ENCODE measurements at places on chromosomes 1 and 21.
A peak's percentile ranks its signal among the peaks of the same experiment; 100 is the strongest.

- no peak for DNase-seq
These were observed 24.6 kb upstream of the ADARB1 start for GRCh38 chr21:45049714-45050344.

DNA sequence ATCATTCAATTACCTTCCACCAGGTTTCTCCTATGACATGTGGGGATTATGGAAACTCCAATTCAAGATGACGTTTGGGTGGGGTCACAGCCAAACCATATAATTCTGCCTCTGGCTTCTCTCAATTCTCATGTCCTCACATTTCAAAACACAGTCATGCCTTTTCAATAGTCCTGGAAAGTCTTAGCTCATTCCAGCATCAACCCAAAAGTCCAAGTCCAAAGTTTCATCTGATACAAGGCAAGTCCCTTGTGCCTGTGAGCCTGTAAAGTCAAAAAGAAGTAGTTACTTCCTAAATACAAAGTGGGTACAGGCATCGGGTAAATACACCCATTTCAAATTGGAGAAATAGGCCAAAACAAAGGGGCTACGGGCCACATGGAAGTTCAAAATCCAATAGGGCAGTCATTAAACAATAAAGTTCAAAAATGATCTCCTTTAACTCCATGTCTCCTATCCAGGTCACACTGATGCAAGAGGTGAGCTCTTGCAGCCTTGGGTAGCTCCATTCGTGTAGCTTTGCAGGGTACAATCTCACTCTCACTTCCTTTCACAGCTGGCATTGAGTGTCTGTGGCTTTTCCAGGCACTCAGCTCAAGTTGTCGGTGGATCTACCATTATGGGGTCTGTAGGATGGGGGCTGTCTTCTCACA, 112.9 kb downstream of the FCRL5 start:
- DNase-seq = no peak

DNA sequence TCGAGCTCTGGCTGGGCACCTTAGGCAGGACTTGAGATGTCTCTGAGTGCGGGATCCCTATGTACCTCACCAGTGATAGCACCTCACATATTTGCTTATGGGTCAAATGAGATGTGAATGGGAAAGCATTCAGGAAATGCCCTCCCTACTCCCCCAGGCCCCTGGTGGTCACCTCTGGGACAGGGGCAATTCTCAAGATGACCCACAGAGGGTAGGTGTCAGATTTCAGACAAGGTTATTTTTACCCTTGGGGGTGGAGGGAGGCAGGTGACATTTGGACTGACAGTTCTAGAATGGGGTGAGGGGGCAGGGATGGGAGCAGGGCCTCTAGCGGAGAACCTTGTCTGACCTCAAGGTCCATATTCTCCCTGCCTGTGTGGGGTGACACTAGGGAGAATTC, 27.1 kb downstream of the ACOT11 start:
- DNase-seq = no peak

DNA sequence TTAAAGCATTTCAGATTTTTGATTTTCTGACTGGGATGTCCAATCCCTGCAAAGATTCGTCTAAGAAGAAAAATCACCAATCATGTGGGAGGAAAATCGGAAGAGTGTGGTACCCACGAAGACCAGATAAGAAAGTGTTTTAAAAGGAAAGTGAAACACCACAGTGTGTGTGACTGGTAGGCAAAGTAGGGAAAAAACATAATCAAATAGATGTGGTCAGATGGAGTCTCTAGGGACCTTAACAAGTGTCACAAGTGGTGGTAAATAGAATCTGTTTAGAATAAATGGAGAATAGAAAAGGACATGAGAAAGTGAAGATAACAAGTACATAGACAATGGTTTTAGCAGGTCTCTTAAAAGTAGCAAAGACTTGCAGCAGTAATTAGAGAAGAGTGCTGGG, 154.6 kb downstream of the SLC30A10 start:
- no peak for DNase-seq

DNA sequence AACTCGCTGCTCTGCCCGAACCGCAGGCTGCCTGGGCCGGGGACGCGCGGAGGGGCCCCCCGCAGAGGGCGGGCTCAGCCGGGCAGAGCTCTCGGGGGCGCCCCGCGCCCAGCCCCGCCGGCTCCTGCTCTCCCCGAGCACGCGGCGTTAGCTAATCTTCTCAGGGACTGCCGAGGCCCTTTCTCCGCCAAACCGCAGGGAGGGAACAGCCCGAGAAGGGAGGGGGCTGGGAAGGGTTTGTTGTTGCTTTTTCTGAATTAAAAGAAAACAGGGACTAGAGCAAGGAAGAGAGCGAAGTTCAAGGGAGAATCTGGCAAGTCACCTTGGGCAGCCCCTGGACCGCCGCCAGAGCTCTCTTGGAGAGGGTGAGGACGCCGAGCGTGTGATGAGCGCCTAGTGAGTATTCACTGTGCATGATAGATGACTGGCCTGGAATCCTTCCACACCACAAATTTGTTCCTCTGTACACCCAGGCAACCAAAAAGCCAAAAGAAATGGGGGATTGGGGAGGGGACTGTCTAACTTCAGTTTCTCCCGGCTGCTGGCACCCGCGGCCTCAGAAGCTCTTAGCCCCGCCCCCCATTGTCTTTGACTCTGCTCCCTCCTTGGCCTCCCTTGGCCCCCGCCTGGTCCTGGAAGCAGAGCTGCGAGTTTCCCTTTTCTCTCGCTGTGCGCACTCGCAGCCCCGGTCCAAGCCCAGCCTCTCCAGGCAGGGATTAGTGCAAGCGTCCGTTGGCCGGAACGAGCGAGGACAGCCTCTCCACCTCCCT, 19.7 kb upstream of the LMX1A start:
- DNase-seq = peak; percentile 60

DNA sequence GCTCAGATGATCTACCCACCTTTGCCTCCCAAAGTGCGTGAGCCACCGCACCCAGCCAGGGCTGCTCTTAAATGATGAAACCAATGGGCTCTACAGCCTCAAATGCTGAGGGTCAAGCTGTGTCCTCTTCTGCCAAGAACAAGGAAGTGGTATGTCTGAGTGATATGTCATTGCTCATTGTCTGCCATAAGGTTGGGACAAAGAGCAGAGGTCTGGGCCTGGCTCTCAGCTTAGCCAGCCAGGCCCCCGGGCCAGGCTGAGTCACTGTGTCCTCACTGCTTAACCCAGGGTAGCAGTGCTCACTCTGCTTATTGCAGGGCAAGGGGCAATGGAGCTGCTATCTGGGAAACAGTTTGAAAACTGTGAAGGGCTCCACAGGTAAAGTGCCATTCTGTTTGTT, 8.3 kb upstream of the ETS2 start:
- no peak for DNase-seq

DNA sequence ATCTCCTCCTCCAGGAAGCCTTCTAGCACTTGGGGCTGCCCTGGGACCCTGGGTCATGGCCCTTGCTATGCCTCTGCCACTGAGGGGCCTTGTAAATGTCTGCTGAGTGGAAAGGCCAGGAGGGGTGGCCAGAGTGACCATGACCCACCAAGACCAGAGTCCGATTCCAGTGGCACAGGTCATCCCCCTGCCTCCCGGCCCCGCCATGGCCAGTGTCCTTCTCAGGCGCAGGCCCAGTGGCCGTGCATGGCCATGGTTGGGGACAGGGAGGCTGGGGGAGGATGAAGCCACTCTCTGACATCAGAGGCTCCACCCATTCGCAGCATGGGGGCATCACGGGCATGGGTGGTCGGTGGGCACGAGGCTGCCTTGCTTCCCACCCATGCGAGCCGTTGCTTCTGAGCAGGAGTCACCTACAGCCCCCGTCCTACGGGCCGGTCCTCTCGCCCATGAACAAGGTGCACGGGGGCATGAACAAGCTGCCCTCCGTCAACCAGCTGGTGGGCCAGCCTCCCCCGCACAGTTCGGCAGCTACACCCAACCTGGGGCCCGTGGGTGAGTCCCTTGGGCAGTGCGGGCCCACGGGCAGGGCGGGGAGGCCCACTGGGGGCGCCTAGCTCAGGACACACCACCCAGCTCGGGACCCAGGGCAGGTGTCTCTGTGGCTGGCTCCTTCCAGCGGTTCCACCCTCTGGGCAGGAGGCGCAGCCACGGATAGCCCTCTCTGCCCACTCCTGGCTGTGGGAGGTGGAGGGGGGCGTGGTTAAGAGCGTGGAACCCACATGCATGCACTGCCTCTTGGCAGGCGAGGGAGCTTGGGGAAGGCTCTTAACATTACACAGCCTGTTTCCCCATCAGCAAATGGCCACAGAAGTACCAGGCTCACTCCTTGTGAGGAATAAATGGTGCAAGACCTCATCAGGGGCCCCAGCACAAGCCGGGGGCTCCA, 22.4 kb upstream of the CCDC27 start:
- peak; percentile 17 for DNase-seq

DNA sequence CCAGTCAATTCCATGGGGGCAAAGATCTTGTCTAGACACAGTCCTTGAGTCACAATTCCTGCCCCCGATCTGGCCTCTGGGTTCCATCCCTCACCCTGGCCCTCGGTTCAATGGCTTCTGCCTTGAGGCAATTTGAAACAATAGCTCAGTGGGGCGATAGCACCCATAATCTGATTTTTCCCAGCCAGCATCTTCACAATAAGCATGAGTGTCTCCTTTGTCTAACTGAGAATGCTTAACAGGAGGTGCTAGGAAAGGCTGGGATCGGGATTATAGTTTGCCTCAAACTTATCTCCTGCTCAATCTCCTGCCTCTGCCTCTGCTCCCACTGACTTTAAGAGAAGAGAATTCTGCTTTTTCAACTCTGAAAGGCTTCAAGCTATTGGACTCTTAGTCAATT, 293.9 kb upstream of the PROX1 start:
- DNase-seq = no peak

- peak; percentile 93 for DNase-seq
These were observed 2.9 kb upstream of the S100A2 start for GRCh38 chr1:153568367-153569099.

GRCh38 chr1:59397139-59397858, 100.4 kb downstream of the FGGY start:
- DNase-seq = no peak

GRCh38 chr1:200178340-200178739, 150.8 kb downstream of the NR5A2 start:
- no peak for DNase-seq

DNA sequence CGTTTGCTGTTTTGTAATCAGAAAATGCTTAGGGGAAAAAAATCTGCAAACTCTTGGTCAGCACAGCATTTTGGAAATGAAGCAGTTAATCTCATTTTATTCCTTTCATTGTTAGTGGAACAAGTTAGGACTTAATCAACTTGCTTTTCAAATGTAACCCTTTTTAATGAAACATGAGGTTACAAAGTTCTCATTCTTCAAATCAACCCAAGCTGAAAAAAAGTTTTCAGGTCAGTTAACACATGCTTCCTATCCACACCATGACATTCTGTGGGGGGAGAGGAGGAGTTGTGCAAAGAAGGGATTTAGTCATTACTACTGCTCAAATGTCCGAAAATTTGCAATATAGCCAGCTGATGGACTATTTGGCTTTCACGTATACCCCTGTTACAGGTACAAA, 283.2 kb upstream of the LYPLAL1 start:
- DNase-seq = no peak

DNA sequence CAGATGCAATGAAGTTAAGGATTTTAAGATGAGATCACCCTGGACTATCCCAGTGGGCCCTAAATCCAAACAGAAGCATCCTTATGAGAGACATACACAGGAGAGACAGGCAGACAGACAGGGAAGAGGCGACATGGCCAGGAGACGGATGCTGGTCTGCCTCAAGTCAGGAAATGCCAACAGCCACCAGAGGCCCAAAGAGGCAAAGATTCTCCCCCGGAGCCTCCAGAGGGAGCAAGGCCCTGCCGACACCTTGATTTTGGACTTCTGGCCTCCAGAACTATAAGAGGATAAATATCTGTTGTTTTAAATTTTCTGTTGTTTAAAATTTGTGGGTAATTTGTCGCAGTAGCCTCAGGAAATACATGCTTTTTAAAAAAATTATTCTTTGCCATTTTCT, 116.4 kb downstream of the GLIS1 start:
- DNase-seq = no peak

- DNase-seq = no peak
These were observed 39.2 kb downstream of the CAMK2N1 start for GRCh38 chr1:20446796-20447195.

GRCh38 chr21:42563686-42564085, 50.0 kb downstream of the SLC37A1 start:
- no peak for DNase-seq

- DNase-seq = no peak
These were observed 141.4 kb downstream of the GDAP2 start for GRCh38 chr1:117788014-117788413.

GRCh38 chr21:41403966-41404365, 22.1 kb upstream of the MX1 start:
- DNase-seq = no peak

GRCh38 chr1:201874672-201875071, 14.0 kb upstream of the SHISA4 start:
- no peak for DNase-seq

All from glutamatergic neuron (in vitro differentiated cells).